ENCODE measurements at places on chromosomes 5 and 9. TPM values are rescaled to one million over a fixed set of nuclear protein-coding genes. Genes with fewer than 3 reads are reported as not detected.
A peak's percentile ranks its signal among the peaks of the same experiment; 100 is the strongest.

Gene F2RL2
- 0.18 TPM for total RNA-seq

DNA sequence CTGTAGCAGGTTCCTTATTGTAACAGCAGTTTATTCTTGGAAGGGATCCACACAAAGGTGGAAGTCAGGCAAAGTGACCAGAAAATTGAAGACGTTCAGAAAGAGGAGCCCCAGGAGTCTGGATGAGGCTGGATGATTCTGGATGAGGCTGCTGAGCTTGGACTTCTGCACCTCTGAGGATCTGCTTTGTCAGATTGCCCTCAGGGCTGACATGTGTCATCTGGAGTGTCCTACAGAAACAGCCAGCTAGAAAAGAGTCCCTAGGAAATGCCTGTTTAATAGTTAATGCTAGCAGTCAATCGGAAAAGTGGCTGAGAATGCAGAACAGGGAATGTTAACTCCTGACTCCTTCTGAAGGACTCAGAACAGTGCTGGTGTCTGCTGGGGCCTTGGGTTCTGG, 236.4 kb downstream of the LRRC70 start:
- DNase-seq = no peak

- DNase-seq = no peak
These were observed 490.3 kb downstream of the ARHGEF28 start for GRCh38 chr5:74116266-74116665.

DNA sequence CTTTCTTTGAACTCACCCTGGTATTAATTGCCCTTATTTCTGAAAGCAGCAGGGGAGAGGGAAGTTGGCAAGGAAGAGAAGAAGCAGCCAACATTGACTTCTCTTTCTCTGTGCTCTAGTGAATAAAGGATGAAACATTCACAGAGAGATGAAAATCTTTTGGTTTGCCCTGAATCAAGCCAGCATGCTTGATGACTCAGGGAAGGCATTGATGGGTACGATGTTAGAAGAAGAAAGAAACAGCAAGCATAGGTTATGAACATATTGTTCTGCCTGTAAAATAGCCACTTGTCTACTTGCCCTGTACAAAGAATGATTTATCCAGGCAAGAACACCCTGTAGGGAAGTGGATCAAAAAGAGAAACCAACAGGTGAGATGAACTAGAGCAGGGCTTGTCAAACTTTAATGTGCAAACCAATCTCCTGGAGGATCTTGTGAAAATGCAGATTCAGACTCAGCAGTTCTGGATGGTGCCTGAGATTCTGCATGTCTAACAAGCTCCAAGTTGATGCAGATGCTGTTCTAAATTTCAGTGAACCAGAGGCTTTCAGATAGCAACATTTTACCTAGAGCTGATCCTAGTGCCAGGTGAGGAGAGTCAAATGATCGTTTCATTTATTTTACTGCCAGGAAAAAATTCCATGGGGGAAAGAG, 586.6 kb upstream of the TLE4 start:
- no peak for DNase-seq

DNA sequence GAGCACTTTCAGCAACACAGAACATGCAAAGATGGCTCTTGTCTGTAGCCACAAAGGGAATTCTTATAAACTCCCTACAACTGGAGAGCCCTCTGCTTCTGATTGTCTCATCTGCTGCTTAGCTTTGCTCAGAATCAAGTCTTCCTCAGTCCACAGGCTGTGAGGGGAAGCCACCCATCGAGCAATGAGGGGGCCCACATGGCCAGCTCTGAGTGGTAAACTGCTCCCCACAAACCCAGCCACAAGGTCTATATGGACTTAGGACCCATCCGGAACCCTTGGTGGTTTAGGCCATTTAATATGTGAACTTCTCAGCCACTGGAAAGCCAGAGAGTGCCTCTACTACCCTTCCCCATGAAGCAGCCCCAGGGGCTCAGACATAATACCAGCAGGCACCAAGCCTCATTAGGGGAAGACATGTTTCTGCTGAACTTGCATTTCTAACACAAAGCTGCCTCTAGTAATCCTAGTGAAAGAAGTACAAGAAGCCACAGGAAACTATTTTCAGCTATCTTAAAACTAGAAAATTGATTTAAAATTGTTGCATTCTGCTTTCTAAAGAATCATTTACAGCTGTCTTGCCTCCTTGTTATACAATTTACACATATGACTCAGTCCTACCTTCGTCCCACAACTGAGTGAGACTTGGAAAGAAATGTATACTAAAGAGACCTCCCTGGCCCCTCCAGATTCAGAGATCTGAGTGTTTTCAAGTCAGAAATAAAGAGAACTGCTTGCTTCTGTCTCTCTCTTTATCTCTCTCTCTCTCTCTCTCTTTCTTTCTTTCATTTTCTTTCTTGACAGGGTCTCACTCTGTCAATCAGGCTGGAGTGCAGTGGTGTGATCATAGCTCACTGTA, 90.2 kb downstream of the ESM1 start:
- DNase-seq = no peak

Gene IFNB1
- total RNA-seq = not detected

Gene ITK
- total RNA-seq = 0.36 TPM

Gene SPATA31D4
- not detected for total RNA-seq

Gene PCA3
- total RNA-seq = not detected

Gene PIP5K1B
- total RNA-seq = 8.5 TPM

DNA sequence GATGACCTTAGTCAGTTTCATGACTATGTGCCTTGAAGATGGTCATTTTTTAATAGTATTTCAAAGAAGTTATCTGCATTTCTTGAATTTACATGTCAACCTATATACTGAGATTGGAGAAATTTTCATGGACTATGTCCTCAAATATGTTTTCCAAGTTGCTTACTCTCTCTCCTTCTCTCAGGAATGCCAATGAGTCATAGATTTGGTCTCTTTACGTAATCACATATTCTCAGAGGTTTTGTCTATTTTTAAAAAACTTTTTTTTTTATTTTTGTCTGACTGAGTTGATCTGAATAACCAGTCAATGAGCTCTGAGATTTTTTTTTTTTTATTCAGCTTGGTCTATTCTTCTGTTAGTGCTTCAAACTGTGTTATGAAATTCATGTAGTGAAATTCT, 374.7 kb upstream of the GRIN3A start:
- DNase-seq = no peak

DNA sequence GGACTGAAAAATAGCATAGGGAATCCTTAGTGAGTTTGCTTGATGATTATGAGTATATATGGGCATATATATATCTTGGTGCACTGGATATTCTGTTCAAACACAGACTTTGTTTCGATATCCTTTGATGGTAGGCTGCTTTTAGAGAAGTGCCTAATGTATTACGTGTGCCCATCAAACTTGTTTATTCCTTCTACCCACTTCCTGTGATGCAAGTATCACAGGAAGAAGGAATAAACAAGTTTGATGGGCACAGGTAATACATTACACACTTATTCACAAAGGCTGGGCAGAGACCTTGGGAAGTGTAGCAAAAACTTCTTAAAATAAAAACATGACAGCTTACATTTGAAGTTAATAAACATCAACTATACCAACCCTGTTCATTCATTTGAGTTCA, 364.2 kb downstream of the CHSY3 start:
- no peak for DNase-seq

Gene GZMA
- total RNA-seq = not detected

DNA sequence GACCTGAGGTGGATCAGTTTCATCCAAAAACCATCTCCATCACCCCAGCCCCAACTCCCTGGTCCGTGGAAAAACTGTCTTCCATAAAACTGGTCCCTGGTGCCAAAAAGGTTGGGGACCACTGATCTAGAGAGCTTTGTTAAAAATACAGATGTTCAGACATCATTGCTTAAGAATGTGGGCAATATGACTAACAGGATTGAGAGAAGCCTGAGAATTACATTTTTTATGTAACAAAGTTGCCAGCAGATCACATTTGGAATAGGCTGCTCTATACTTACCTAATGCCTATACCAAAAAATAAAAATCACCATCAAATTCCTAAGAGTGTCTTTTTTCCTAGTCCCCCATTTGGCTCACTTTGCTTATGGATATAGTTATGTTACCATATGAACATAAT, 143.3 kb downstream of the RAPGEF6 start:
- DNase-seq = no peak

GRCh38 chr9:101738566-101739183, at the start of gene GRIN3A:
Gene GRIN3A (minus strand): TSS chr9:101738647. CDS start chr9:101737979, 668 bp downstream.
- peak; percentile 82 for DNase-seq

DNA sequence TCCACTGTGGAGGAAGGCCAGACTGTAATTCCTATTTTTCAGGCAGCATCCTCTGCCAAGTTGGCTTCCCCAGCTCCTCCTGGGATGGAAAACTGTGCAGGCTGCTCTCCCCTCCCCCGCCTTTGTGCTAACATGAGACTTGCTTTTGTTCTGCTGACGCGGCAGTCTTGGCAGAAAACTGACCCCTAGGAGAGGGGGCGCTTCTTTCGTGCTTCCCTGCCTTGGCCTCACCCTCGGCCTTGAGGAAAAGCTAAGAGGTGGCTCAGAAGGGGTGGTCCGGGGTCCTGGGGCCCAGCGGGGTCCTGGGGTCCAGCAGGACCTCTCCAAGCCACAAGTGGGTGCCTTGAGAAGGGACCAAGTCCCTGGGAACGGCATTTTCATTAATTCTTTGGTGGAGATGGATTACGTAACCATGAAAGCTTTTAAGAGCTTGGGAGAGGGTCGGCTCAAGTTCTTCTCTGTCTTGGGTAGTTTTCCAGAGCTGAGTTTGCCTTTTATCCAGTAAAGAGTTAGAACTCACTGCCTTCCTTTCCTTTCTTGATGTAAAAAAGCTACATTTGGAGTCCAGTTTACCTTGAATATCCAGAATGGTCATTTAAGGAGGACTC, 51.0 kb downstream of the SH3PXD2B start:
- DNase-seq = no peak

DNA sequence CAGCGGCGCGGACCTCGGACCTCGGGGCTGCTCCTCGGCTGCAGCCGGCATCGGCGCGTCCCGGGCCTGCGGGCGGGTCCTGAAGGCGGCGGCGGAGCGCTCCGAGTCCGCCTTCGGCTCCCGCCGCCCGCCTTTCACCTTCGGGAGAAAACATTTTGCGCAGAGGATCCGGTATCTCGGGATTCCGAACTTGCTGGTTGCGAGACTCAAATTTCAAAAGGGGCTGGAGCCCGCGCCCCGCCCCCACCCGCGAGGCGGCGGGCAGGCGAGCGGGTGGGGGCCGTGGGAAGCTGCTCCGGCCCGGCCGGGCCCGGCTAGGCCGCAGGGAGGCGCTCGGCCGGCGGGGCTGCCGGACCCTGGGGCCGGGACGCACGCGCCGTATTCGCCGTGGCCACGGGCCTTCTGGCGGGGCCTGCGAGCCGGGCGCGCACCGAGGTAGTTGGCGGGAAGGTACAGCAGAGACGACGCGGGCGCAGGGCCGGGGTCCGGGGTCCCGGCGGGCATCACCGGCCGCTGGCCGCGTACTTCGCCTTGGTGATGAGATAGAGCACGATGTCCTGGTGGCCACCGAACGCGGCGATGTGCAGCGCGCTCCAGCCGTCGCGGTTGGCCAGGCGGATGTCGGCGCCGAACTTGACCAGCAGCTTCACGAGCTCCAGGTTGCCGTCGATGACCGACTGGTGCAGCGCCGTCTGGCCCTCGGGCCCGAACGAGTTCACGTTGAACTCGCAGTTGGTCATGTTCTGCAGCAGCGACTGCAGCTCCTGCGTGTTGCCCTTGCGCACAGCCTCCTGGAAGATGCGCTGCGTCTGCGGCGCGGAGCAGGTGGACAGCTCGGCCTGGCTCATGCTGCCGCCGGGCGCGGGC, 757 bp downstream of the NRARP start:
- DNase-seq = peak; percentile 85

Gene RNF20
- 57.5 TPM for total RNA-seq

- DNase-seq = peak; percentile 75
These were observed 962 bp upstream of the TXN start for GRCh38 chr9:110257097-110257841.

DNA sequence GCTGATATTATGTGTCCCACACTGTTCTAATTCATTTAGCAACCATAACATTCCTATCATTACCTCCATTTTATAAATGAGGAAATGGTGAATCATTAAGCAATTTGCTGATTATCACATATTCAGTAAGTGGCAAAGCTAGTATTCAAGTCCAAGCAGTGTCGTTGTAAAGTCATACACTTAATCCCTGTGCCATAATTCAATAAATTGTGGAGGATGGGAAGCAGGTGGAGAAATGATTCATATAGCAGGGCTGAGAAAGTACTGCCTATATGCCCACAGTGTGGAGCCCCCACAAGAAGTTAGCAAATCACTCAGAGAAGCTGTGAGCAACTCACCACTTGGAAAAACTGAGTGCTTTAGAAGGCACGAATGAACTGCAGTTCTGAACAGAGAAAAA, 691.0 kb downstream of the PTPRD start:
- no peak for DNase-seq

DNA sequence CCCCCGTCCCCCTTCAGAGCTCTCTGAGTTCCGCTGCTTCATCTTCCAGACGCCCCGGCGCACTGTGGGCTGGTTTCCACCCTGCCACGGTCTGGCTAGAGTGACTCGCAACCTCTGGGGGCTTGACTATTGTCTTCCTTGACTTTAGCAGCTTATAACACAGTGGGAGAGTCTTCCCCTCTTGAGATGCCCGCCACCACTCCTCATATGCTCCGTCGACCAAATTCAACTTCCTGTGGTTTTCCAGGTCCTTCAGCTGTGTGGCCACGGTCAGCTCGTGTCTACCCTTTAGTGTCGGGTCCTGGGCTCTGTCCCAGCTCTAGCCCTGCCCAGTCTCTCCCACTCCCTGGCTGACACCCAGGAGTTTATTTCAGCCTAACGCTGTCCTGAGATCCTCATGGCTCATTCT, 28.2 kb upstream of the NCS1 start:
- no peak for DNase-seq

GRCh38 chr5:67537439-67538148, 341.0 kb upstream of the CD180 start:
- DNase-seq = no peak

DNA sequence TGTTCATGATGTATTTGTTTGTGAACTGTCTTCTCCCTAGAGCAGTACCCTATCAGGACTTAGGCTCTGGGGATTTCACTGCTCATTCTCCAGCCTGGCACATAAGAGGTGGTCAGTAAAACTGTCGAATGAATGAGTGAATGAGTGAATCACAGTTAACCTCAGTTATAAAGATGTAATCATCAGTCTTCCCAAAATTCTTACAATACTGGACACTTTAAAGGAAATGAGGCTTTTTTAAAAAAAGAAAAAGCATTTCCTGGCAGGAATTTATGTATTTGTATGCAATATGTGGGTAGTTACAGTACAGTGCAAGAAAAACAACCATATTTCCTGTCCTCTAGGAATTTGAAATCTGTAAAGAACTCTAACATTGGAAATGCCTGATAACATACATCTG, 59.6 kb downstream of the RAI14 start:
- DNase-seq = no peak

Gene NEUROG1
- total RNA-seq = not detected

DNA sequence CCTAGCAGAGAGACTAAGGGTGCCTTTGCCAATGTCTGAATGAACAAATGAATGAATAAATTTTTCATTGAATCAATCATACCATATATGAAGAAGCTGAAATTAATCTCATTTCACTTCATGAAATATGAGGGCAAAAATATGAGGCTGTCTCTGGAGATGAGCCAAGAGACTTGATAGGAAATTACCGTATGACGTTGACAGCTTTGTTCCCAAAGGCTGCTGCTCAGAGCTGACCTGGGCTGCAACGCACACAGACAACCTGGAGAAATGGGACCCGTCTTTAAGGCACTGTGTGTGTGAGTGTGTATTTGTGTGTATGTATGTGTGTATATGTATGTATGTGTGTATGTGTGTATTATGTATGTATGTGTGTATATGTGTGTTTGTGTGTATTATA, 226.1 kb downstream of the IRX2 start:
- DNase-seq = no peak

- peak; percentile 94 for DNase-seq
These were observed 27.5 kb downstream of the SH3TC2 start for GRCh38 chr5:149035372-149035790.

Data from endodermal cell (in vitro differentiated cells).